Left kidney (tissue), 8 donors: ENCODE measurements at places on chromosomes 2 and 18. TPM values are rescaled to one million over a fixed set of nuclear protein-coding genes. Genes with fewer than 3 reads are reported as not detected.

DNA sequence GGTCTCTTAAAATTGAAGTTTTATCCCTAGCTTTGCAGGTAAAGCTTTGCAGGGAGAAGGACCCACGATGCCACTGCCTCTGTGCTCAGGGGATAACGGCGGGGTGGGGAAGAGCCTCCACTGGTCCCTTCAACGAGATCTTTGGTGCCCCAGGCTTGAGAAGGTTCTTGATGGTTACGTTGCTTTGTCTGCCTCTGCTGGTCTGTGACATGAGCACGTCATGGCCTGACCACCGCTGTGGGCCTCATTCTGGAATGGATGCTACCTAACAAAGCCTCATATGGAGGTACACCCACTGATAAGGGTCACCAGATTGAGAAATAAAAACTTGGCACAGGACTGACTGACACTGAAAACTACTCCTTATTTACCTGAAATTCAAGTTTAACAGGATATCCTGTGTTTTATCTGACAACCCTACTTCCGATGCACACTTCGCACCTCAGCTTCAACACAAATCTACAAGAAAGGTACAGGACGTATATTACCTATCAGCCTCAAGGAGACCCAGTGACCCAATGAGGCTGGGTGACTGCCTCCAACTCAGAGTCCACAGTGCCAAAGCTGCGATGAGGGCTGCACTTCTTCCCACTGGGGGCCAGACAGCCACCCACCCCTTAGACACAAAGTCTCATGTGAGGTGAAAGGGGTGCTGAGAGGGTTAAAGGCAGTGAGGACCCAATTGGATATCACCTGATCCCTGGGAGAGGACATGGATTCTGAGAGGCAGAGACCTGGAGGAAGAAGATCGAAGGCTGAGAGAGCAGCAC is 64.9 kb downstream of the EIPR1 start:
- DNase-seq, result no peak

GRCh38 chr18:63817441-63818051 is 42.3 kb downstream of the SERPINB7 start:
- no peak for DNase-seq

GRCh38 chr18:10148189-10148929 is 234.5 kb downstream of the VAPA start:
- DNase-seq, result no peak

GRCh38 chr2:230075988-230076631 is 7.4 kb upstream of the SLC16A14 start:
- DNase-seq, result no peak

- no peak for DNase-seq
Observed at GRCh38 chr2:239390546-239391285, 10.1 kb downstream of the HDAC4 start.

GRCh38 chr2:156400706-156401678 is 35.2 kb upstream of the GPD2 start:
- DNase-seq, result peak; percentile 88

Gene TSGA10
- 24.8 TPM for polyA plus RNA-seq

Gene MCFD2
- polyA plus RNA-seq, result 102 TPM

Gene INHBB
- not detected for polyA plus RNA-seq

Gene GRHL1
- polyA plus RNA-seq, result 7.2 TPM

Gene NT5DC4
- polyA plus RNA-seq, result 0.83 TPM

Gene MYL1
- not detected for polyA plus RNA-seq

Gene CPLX4
- 0.13 TPM for polyA plus RNA-seq

Gene LIPG
- polyA plus RNA-seq, result 63.6 TPM
